ENCODE measurements at places on chromosomes 4 and X. TPM values are rescaled to one million over a fixed set of nuclear protein-coding genes. Genes with fewer than 3 reads are reported as not detected.

The RPS6KA6 gene
- total RNA-seq, result 5.4 TPM

The DGKQ gene
- total RNA-seq, result 6.5 TPM

The ODAM gene
- total RNA-seq, result not detected

The RPS6KA3 gene
- total RNA-seq, result 36.6 TPM

The PF4V1 gene
- not detected for total RNA-seq

The ARL9 gene
- total RNA-seq, result not detected

The UGT2B17 gene
- total RNA-seq, result not detected

The XK gene
- total RNA-seq, result 0.38 TPM

The SLC26A1 gene
- 0.14 TPM for total RNA-seq

The RHOXF1 gene
- total RNA-seq, result not detected

The GAB3 gene
- 0.45 TPM for total RNA-seq

The XG gene
- not detected for total RNA-seq

The TRIM2 gene
- 0.62 TPM for total RNA-seq

The IL1RAPL2 gene
- total RNA-seq, result not detected

The PIM2 gene
- 8.7 TPM for total RNA-seq

The SLC35A2 gene
- total RNA-seq, result 60.9 TPM

The ERCC6L gene
- 15.0 TPM for total RNA-seq

The DUSP21 gene
- not detected for total RNA-seq

The ENPP6 gene
- not detected for total RNA-seq

The CYLC1 gene
- not detected for total RNA-seq

The FRAS1 gene
- 3.3 TPM for total RNA-seq

The PNCK gene
- total RNA-seq, result 0.13 TPM

The CCDC120 gene
- 2.7 TPM for total RNA-seq

The MAGEA2 gene
- total RNA-seq, result 0.07 TPM

The RIBC1 gene
- 0.63 TPM for total RNA-seq

The GPR82 gene
- not detected for total RNA-seq

The VGLL1 gene
- not detected for total RNA-seq

The ADGRL3 gene
- 0.05 TPM for total RNA-seq

The RTL5 gene
- total RNA-seq, result 2.9 TPM

The RGN gene
- total RNA-seq, result not detected

The CCDC110 gene
- not detected for total RNA-seq

The CORIN gene
- not detected for total RNA-seq

The DMP1 gene
- not detected for total RNA-seq

The SLC49A3 gene
- total RNA-seq, result 0.09 TPM

The ALB gene
- not detected for total RNA-seq

The LUZP4 gene
- not detected for total RNA-seq

The AR gene
- 3.2 TPM for total RNA-seq

The KLKB1 gene
- not detected for total RNA-seq

The TIGD2 gene
- total RNA-seq, result 8.6 TPM

The F11 gene
- not detected for total RNA-seq

The TBC1D25 gene
- 16.4 TPM for total RNA-seq

The CT45A5 gene
- total RNA-seq, result not detected

The TRPC5OS gene
- not detected for total RNA-seq

The C4orf46 gene
- total RNA-seq, result 8.7 TPM

The CCDC160 gene
- not detected for total RNA-seq

The ZBTB33 gene
- total RNA-seq, result 11.1 TPM

Data from A549 treated with Hydrocortisone at 1 μM for 4 hours (cell line).